ENCODE measurements at places on chromosomes 11 and 22.

- no peak for ATAC-seq
Measured at GRCh38 chr11:9148035-9148434, 56.6 kb upstream of the SCUBE2 start.

GRCh38 chr22:22936180-22936914 lies 48.7 kb downstream of the IGLL5 start:
- no peak for ATAC-seq

- ATAC-seq = no peak
Measured at GRCh38 chr11:92329646-92330045, 105.0 kb downstream of the FAT3 start.

DNA sequence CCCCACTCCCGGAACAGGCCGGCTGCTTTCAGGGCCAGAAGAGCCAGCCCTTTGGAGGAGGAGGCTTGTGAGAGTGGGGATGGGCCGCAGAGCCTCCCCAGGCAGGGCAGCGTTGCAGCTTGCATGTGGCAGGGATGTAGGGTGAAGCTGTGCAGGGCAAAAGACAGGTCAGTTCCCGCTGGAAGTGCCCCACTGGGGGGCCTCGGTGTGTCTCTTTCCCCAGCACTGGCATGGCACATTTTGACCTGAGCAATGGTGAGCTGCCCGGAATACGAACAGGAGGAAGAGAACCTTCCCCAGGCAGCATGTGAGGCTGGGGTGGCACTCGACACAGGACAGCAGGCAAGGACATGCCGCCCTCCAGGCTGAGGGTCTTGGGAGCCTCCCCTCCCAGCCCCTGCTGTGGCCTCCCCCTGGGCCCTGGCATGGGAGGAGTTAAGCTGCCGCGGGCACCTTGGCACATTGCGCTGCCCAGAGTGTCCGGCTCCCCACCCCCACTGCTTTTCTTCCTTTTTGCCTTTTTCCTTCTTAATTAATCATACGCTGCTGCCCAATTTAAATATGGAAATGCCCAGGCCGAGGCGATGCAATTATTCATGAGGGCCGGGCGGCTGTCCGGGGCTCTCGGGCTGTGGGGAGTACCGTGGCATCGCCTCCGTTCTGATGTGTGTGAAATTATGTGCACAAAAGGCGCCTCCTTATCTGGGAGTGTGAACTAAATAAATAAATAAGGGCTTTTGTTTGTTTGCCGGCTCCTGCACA lies 76.0 kb upstream of the WNT7B start:
- peak; percentile 26 for ATAC-seq

DNA sequence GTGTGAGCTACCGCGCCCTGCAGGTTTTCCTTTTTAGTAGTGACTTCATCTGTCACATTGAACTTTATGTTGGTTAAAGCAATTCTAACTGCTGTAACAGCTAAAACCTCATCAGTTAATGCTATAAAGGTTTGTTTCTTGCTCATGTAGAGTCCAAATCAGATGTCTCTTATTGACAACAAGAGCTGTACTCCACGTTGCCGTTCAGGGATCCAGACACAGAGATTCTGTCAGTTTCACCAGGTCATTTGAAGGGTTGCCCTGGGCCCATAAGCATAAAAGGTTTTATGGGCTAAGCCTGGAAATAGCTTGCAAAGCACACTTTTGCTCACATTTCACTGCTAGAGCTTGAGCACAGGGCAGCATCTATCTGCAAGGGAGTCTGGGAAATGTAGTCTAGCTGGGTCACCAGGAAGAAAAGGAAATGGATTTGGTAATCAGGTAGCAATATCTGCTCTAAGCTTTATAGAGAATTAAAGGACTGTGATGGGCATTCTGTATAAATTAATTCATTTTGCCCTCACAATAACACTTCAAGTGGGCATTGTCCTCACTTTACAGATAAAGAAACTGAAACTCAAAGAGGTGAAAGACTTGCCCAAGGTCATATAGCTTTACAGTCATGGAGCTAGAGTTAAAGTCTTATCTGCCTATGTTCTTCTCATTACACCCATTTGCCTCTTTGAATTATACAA lies 25.2 kb upstream of the PTPRJ start:
- peak; percentile 27 for ATAC-seq

- no peak for ATAC-seq
Measured at GRCh38 chr11:19243613-19244012, 2.9 kb upstream of the E2F8 start.

DNA sequence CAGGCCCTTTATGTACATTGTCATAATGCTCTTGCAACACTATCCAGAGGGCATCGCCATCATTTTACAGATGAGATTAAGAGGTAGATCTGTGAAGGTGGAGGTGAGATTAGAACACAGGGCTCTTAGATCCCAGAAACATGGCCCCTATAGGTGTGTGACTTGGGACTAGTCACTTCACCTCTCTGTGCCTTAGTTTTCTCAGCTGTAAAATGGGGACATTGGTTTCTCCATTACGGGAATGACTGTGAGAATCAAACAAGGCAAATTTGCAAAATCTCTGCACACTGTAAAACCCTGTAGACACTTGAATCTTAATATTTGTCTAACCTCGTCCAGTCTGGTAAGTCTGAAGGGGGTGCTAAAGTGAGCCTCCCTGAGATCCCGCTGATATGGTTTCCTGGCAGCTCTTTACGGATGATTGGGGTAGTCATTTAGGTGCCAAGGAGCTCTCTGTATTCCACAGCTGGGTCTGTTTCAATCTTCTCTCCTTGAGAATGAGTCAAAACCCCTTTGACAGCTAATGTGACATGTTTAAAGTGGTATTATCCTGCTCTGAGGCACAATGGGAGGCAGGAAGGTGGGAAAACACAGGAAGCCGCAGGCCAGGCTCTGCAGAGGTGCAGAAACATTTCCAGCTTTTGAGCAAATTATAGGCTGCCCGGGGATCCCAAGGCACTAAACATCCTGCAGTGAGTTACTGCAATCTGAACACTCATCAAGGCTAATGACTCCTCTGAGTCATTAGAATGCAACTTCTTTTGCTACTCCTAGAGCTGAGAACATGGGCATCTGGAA lies 140.8 kb downstream of the CCDC81 start:
- ATAC-seq = no peak

- ATAC-seq = no peak
Measured at GRCh38 chr22:49129736-49130135, 697.9 kb downstream of the BRD1 start.

DNA sequence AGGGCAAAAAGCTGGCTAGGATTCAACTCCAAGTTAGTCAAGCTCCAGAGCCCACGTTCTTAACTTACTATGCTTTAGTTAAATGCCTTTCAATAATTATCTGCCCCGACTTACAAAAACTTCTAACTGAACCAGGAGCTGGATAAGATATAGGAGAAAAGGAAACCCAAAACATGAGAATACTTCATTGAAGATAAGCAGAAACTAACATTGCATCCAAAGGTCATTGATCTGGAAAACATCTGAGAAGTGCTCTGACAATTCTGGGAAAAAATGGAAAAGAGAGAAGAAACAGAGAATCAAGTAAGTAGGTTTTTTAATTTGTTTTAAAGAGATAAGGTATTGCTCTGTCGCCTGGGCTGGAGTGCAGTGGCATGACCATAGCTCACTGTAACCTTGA lies 27.2 kb downstream of the ACAT1 start:
- no peak for ATAC-seq

- no peak for ATAC-seq
Measured at GRCh38 chr11:76323804-76324203, 57.1 kb downstream of the THAP12 start.

All from activated CD4-positive, CD25-positive, alpha-beta regulatory T cell treated with anti-CD3 and anti-CD28 coated beads, Interleukin-2, amount 50 U/mL, for 24 hours (primary cell).